ENCODE measurements at places on chromosomes 16 and 17.
A peak's percentile ranks its signal among the peaks of the same experiment; 100 is the strongest.

DNA sequence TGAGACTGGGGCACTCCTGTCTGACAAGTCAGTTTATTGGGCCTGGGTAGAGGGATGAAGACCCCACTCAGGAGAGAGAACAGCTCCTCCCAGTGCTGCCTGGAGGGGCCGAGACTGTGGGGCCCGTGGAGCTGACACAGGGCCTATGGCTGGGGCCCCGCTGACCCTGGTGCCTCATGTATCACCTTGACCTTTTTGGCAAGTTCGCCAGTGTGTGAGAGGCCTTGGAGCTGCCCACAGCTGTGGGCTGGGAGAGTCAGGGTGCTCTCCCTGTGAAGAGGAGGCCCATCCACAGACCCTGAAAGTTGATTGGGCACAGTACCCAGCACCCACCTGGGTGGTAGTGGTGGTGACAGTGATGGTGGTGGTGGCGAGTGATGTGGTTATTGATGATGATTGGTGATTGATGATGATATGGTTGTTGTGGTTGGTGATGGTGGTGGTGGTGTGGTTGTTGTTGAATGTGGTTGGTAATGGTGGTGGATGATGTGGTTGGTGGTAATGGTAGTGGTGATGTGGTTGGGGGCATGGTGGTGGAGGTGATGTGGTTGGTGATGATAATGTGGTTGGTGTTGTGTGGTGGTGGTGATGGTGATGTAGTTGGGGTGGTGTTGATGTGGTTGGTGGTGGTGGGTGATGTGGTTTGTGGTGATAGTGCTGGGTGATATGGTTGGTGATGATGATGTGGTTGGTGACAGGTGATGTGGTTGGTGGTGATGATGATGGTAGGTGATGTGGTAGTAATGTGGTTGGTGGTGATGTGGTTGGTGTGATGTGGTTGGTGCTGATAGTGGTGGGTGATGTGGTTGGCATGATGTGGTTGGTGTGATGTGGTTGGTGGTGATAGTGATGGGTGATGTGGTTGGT, 29.1 kb downstream of the BAHCC1 start:
- no peak for DNase-seq

DNA sequence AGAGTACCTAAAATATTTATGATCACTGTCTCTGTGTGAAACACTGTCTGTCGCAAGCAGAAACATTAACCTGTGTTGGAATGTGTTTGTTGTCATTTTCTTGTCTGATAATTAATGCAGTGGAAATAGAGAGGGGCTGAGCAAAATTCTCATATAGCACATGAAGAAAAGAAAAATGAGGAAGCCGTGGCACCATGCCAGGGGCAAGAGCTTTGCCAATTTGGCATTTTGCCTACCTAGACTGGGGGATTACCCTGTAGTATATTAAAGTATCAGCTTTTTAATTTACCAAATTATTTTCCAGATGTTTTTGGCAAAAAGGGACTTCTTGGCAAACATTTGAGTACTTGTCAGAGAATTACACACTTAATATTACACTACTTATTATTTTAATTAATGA, 1326.6 kb upstream of the GOT2 start:
- peak; percentile 2 for DNase-seq

GRCh38 chr17:77531002-77531401, 390.2 kb downstream of the SEC14L1 start:
- DNase-seq: no peak

DNA sequence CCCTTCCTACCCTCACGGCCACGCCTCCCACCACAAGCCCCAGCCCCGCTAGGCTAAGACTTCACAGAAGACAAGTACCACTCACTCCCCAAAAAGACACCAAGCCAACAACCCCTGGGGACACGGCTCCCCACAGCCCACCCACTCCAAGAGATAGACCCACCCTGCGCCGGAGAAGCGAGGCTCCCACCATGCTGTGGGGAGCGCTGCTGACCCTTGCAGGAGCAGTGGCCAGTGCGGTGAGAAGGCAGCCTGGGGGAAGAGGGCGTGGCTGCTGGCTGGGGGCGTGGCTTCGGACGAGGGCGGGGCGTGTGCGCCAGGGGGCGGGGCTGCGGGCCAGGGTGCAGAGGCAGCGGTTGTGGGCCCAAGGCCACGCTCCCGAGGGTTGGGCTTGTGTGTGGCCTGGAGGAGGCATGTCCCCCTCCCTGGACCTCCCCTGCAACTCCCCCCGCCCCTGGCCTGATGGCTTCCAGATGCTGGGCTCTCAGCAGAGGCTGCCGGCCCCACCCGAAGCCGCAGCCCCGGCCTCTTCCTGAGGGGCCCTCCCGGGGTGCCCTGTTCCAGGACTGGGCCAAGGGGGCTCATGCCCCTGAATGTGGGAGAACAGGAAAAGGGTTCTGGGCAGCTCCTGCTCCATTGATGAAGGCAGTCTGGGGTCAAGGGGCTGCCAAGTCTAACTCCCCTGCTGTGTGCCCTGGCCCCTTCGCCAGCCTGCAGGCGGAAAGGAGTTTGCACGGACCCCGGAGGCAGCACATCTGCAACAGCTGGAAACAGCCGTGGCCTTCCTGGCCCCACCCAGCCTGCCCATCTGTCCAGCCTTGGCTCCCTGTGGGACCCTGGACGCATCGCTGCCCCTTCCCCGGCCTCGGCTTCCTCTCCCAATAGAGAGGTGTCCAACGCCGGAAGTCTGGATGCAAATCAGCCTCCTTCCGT, 9.1 kb downstream of the TFAP4 start:
- no peak for DNase-seq

DNA sequence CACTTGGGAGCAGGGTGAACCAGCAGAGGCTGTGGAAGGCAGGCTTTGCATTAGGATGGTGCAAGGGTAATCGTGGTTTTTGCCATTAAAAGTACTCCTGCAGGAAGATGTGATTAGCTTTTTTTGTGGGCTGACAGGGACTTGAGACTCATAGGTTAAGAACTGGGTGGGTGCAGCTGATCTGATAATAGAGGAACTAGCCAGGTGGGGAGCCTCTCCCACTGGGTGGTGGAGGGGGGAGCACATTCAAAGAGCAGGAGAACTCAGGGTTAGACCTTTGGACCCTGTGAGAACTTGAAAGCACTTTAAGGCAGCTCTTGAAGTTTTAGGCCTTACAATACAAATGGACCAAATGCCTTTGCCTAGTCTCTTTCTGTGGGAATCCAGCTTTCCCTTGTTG, 32.4 kb downstream of the CCL4 start:
- no peak for DNase-seq

DNA sequence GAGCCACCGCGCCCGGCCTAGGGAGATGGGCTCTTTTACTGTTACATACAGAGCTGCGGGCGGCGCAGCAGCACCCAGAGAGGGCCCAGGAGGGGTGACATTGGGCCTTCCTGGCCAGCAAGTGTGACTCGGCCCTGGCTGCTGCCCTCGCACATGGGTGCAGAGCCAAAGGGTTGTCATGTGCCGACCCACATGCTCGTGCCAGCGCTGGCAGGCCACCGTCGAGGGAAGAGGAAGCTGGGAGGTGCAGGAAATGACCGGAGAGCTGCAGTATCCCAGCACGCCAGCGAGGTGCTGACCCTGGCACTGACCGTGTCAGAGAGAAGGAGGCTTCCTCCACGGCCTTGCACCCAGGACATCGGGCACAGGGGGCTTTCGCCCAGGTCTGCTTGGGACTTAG, 8.0 kb downstream of the ENDOV start:
- no peak for DNase-seq

- DNase-seq: no peak
These were observed 35.3 kb upstream of the TBC1D3K start for GRCh38 chr17:37888881-37889280.

DNA sequence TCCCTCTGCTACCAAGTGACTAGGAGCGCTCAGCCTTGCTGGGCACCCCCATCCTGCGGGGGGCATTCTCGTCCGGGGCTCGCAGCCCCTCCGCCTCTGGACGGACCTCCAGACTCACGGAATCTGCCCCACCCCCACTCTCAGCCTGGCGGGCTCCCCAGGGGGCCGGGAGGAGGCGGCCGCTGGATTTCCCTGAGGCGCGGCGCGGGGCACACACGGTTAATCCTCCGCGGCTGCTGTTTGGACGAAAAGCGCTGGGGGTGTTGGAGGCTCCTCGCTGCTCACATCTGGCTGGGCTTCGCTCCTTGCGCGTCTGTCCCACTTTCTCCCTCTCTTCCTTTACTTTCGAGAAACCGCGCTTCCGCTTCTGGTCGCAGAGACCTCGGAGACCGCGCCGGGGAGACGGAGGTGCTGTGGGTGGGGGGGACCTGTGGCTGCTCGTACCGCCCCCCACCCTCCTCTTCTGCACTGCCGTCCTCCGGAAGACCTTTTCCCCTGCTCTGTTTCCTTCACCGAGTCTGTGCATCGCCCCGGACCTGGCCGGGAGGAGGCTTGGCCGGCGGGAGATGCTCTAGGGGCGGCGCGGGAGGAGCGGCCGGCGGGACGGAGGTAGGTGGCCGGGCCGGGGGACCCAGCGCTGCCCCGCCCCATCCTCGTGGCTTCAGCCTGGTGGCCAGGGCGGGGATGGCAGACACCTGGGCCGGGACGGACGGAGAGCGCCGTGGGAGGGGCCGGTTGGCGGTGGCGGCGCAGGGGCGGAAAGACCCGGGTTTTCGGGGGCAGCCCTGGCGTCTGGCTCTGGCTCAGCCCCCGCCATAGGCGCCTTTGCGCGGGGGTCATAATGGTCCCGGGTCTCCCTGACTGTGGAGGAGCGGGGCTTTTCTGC, at the start of gene C1QTNF1:
Gene C1QTNF1, plus strand, starts transcription at position 284 of the 886 bp plus-strand sequence. CDS start 19,800 bp downstream, outside the sequence.
- DNase-seq: no peak

Measured in DMS79 treated with DMSO at 0.1 percent for 48 hours (cell line).